ENCODE measurements at places on chromosomes 16 and 17. TPM values are rescaled to one million over a fixed set of nuclear protein-coding genes. Genes with fewer than 3 reads are reported as not detected.

DNA sequence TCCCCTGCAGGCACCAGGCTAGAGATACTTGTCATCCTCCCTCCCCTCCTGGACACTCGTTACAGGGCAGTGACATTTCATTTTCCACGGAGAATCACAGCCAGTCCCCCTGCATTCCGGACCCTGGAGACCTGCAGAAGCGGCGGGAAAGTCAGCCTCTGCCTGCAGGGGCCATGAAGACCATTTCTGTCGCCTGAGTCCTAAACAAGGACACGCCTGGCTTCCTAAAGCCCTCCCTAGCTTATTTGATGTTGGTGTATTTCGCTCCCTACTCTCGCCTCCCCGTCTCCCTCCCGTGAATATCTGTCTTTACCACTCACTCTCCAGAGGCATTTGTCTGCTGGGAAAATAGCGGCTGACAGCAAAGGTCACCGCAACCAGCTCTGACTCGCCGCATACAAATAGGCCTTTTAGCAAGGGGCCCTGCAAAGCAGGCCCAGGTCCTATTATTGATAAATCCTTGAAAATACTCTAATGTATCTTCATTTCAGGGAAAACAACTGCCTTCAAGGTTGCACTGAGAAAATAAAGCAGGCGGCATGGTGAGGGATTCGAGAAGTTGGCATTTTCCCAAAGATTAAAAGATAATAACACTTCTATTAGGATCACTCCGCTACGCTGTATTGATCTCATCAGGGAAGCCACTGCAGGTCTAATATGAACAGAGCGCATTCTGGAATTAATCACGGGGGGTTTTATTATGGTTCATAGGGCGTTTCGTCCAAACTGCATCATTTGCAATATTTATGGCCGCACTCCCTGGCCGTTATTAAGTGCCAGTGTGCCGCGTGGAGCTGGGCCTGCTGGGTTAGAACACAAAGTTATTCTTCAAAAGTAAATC, 447.1 kb upstream of the CDH5 start:
- no peak overlapping the region for H3K4me3 ChIP-seq
- DNase-seq: no peak
- no peaks in the 10 kb centered on the region for H3K36me3 ChIP-seq
- no peaks in the 10 kb centered on the region for H3K27me3 ChIP-seq
- H3K4me1 ChIP-seq: no peaks in the 10 kb centered on the region
- no peak overlapping the region for H3K27ac ChIP-seq

DNA sequence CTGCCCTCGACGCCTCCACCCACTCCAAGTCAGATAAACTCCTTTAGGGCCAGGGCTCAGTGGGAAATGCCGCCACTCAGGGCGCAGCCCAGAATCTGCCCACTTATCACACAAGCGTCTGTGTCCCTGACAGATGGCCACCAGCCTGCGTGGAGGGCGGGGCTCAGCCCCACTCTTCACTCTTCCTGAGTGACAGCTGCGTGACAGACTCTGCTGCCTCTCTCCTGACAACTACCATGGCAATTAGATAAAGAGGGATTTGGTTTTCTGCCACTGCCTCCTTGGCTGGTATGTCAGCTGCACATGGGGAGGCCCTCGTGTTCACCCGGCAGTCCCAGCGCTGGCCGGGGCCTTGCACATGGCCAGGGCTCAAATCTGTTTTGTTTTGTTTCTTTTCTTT, 96.2 kb downstream of the RTN4RL1 start:
- peaks cover 10% of the 10 kb centered on the region for H3K4me1 ChIP-seq
- DNase-seq: no peak
- H3K27ac ChIP-seq: no peak overlapping the region
- H3K4me3 ChIP-seq: no peak overlapping the region

- H3K27me3 ChIP-seq: no peaks in the 10 kb centered on the region
- H3K4me1 ChIP-seq: peaks cover 26% of the 10 kb centered on the region
- DNase-seq: no peak
- H3K36me3 ChIP-seq: no peaks in the 10 kb centered on the region
Observed at GRCh38 chr16:72878301-72879269, 169.3 kb downstream of the ZFHX3 start.

DNA sequence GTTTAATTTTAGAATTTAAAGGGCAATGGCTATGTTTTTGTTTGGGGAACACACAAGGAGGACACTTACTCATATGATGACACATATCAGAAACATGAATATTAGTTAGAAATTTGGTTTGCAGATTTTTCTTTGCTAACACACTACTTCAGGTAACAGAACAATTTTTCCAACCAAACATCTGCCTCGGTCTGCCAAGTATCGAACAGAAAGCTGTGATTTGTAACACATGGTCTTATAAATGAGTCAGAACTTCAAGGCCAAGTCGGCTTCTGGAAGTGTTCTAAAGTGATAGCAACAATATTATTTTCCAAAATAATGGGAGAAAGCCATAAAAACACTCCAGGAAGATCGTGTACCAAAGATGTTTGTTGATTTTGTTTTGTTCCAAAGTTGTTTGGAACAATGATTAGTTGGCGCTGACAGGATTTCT, 75.9 kb upstream of the PMFBP1 start:
- H3K27me3 ChIP-seq: no peaks in the 10 kb centered on the region
- DNase-seq: no peak
- peak overlapping the region; percentile 79 for H3K27ac ChIP-seq
- no peaks in the 10 kb centered on the region for H3K36me3 ChIP-seq

- H3K4me3 ChIP-seq: no peak overlapping the region
- DNase-seq: no peak
- H3K4me1 ChIP-seq: peaks cover 13% of the 10 kb centered on the region
- H3K27ac ChIP-seq: no peak overlapping the region
- peaks cover 41% of the 10 kb centered on the region for H3K36me3 ChIP-seq
Observed at GRCh38 chr16:58116081-58116480, 13.1 kb downstream of the CFAP20 start.

DNA sequence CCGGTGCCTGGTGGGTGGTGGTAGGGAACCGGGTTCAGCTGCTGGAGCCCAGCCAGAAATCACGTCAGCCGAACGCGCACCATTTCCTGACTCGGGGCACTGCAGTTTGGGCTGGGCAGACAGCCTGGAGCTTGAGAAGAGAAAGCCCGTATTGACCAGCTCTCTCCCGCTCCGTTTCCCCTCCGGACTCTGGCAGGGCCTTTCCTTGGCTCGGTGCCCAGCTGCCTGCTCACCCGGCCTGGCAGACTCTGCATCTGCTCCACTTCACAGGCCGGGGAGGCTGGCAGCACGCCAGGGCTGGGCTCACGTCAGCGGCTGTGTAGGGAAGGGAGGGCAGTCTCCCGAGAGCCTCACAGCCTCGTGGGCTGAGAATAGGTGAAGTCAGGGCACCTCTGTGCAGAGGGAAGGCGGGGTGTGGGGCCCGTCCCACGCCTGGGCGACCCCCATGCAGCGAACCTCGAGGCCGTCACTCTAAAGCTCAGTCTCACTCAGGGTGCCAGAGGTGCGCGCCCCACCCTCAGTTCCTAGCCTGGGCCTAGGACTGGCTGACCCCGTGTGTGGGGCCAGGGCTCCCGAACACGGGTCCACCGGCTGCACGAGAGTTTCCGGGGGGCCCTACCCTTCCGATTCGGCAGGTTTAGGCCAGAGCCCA, 59.1 kb downstream of the OR1D5 start:
- H3K4me1 ChIP-seq: peaks cover 30% of the 10 kb centered on the region
- no peaks in the 10 kb centered on the region for H3K36me3 ChIP-seq
- peak overlapping the region; percentile 78 for H3K27ac ChIP-seq

- H3K4me3 ChIP-seq: no peak overlapping the region
- no peaks in the 10 kb centered on the region for H3K36me3 ChIP-seq
- peaks cover under 1% of the 10 kb centered on the region for H3K4me1 ChIP-seq
- peaks cover 6% of the 10 kb centered on the region for H3K27me3 ChIP-seq
- peak; percentile 55 for DNase-seq
Observed at GRCh38 chr17:83131401-83132011, 52.1 kb downstream of the METRNL start.

- H3K27me3 ChIP-seq: peaks cover 19% of the 10 kb centered on the region
- H3K36me3 ChIP-seq: no peaks in the 10 kb centered on the region
- no peak for DNase-seq
Observed at GRCh38 chr17:48470388-48471034, 40.5 kb upstream of the SKAP1 start.

GRCh38 chr17:7859028-7859427, 1.2 kb downstream of the CYB5D1 start:
- no peak for DNase-seq
- peaks cover 41% of the 10 kb centered on the region for H3K4me1 ChIP-seq
- H3K36me3 ChIP-seq: peaks cover under 1% of the 10 kb centered on the region
- peak overlapping the region; percentile 71 for H3K4me3 ChIP-seq

- H3K27ac ChIP-seq: no peak overlapping the region
- no peak overlapping the region for H3K4me3 ChIP-seq
- H3K36me3 ChIP-seq: peaks cover 44% of the 10 kb centered on the region
Observed at GRCh38 chr17:8481703-8482102, 46.0 kb downstream of the NDEL1 start.

- no peak overlapping the region for H3K27ac ChIP-seq
- no peak for DNase-seq
- H3K4me1 ChIP-seq: peaks cover 25% of the 10 kb centered on the region
- no peak overlapping the region for H3K4me3 ChIP-seq
- H3K27me3 ChIP-seq: no peaks in the 10 kb centered on the region
- H3K36me3 ChIP-seq: peaks cover 43% of the 10 kb centered on the region
Observed at GRCh38 chr16:1374418-1375297, 22.9 kb downstream of the GNPTG start.

- no peaks in the 10 kb centered on the region for H3K27me3 ChIP-seq
- no peak overlapping the region for H3K27ac ChIP-seq
- H3K4me1 ChIP-seq: peaks cover 35% of the 10 kb centered on the region
- no peak overlapping the region for H3K4me3 ChIP-seq
- peaks cover 34% of the 10 kb centered on the region for H3K36me3 ChIP-seq
Observed at GRCh38 chr17:78407387-78408000, 29.0 kb downstream of the PGS1 start.

GRCh38 chr16:73879621-73880020, 417.0 kb upstream of the PSMD7 start:
- no peak for DNase-seq
- no peak overlapping the region for H3K4me3 ChIP-seq
- H3K4me1 ChIP-seq: no peaks in the 10 kb centered on the region
- H3K27me3 ChIP-seq: peaks cover 27% of the 10 kb centered on the region

GRCh38 chr16:22962905-22963304, 148.9 kb downstream of the HS3ST2 start:
- no peak overlapping the region for H3K27ac ChIP-seq
- H3K4me1 ChIP-seq: no peaks in the 10 kb centered on the region
- no peak for DNase-seq
- peaks cover 15% of the 10 kb centered on the region for H3K27me3 ChIP-seq

DNA sequence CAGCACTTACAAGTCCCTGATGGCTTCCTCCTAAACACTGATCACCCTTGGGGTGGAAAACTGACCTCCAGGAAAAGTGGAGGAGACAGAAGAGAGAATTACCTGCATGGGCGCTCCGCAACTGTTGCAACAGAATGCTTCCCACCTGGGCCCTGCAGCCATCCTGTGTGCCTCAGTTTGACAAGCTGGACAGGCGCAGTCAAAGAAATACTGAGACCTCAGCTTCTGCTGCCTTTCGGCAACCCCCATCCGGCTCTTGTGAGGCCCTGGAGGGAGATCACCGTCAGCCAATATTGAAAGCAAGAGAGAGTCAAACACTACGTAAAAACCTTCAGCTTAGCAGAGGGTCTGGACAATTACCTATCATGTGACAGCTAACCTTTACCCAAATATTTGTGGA, 24.8 kb downstream of the SERPINF1 start:
- H3K4me3 ChIP-seq: no peak overlapping the region
- peaks cover 47% of the 10 kb centered on the region for H3K4me1 ChIP-seq
- H3K36me3 ChIP-seq: peaks cover 6% of the 10 kb centered on the region
- DNase-seq: no peak
- no peaks in the 10 kb centered on the region for H3K27me3 ChIP-seq

DNA sequence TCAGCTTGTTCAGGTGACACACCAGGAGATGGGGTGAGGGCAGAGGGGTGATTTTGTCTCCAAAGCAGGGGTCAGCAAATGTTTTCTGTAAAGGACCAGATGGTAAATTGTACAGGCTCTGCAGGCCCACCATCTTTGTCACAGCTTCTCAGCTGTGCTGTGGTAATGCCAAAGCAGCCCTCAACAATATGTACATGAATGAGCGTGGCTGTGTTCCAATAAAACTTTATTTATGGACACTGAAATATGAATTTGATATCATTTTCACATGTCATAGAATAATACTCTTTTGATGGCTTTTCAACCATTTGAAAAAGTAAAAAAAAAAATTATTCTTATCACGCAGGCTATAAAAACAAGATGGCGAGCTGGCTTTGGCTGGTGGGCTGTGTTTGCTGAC, 206.4 kb upstream of the RPL38 start:
- H3K36me3 ChIP-seq: no peaks in the 10 kb centered on the region
- no peak for DNase-seq
- no peak overlapping the region for H3K27ac ChIP-seq
- H3K4me3 ChIP-seq: no peak overlapping the region
- H3K4me1 ChIP-seq: no peaks in the 10 kb centered on the region
- peaks cover 17% of the 10 kb centered on the region for H3K27me3 ChIP-seq

OTOP3 gene
- 0.98 TPM for total RNA-seq

KRTAP2-1 gene
- not detected for total RNA-seq

PIK3R6 gene
- 1.1 TPM for total RNA-seq

TNS4 gene
- 1,171 TPM for total RNA-seq

TAC4 gene
- not detected for total RNA-seq

NPIPA7 gene
- 9.6 TPM for total RNA-seq

PRR29 gene
- not detected for total RNA-seq

MTSS2 gene
- 45.9 TPM for total RNA-seq
